ENCODE measurements at places on chromosomes 4 and X. TPM values are rescaled to one million over a fixed set of nuclear protein-coding genes. Genes with fewer than 3 reads are reported as not detected.

DNA sequence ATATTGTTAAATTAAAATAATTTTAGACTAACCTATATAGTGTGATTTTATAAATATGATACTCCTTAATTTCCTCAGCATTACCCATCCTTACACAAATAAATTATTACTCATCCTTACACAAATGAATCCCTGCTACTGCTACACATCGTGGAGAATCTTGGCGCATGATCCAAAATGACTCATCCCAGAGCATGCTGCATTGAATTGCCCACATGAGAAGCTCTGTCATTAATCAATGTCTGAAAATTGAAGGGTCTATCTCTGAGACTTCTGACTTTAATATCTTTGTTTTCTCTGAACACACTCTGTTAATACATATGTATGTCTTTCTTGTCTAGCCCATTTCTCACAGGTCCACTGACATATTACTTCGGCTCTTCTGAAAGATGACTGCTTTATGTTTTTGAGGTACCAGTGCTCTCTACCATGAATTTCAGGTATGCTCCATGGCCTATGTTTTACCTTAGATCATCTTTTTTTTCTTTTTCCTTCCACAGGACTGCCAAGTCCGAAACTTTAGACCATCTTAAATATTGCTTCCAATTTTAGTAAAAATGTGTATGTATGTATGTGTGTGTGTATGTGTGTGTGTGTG is 15.7 kb upstream of the DUSP21 start:
- H3K27me3 ChIP-seq: no peaks in the 10 kb centered on the region
- no peaks in the 10 kb centered on the region for H3K36me3 ChIP-seq
- H3K27ac ChIP-seq: no peak overlapping the region
- DNase-seq: no peak

DNA sequence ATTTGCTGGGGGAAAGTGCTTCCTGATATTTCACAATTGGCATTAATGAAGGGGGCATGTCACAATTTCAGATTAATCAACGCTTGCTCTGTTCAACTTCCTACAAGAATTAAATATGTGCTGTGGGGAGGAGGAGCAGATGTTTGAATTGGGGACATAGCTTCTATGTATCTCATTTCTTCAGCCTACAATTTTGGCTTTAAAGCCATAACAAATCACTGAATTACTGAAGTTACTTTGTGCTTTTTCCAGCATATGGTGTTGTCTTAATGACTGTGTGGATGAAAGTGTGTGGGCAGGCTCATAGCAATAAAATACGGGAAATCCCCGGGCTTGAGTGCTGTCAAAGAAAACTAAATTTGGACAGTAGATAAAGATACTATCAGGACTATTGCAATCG is 813 bp downstream of the TLR7 start:
- no peaks in the 10 kb centered on the region for H3K27me3 ChIP-seq
- no peaks in the 10 kb centered on the region for H3K36me3 ChIP-seq
- DNase-seq: peak; percentile 79

DNA sequence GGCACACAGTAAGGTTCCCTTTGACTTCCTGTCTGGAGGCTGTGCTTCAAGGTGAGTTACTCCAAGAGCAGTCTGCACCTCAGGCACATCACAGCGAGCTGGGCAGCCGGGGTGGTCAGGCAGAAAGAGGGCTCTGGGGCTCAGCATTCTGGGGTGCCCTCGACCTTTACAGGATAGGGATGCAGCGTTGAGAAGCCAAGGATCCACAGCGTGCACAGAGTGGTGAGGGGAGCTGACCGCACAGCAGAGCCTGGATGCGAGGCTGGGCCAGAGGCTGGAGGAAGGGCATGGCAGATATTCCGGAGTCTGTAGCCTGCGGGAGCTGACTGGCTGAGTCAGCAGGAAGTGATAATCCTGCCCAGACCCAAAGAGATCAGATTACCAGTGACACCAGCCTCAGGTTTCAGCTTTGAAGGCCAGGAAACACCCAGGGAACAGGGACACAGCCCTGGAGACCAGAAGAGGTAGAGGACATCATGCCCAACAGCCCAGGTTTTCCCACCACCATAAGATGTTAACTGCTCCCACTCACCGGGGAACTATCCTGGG is 38.4 kb upstream of the PDLIM3 start:
- no peak overlapping the region for H3K4me3 ChIP-seq
- H3K4me1 ChIP-seq: peaks cover 4% of the 10 kb centered on the region
- no peaks in the 10 kb centered on the region for H3K36me3 ChIP-seq
- H3K27me3 ChIP-seq: no peaks in the 10 kb centered on the region
- H3K27ac ChIP-seq: no peak overlapping the region

RIBC1 gene
- 6.0 TPM for polyA plus RNA-seq

DNA sequence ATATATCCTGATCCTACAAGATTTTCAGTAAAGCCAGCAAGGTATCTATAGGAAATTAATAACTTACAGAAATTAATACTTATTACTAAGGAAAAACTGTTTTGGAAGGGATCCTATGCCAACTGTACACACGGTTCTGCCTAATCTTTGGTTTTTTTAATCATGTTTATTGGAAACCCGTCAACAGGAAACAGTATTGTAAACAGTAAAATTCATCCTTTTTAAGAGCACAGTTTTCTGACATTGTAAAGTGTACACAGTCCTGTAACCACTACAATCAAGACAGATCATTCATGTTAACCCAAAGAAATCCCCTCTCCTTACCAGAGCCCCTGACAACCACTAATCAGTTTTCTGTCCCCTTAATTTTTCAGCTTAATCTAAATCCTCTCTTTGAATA is 9.9 kb downstream of the ABCG2 start:
- H3K4me1 ChIP-seq: no peaks in the 10 kb centered on the region
- DNase-seq: peak; percentile 42
- H3K27ac ChIP-seq: no peak overlapping the region
- no peak overlapping the region for H3K4me3 ChIP-seq
- peaks cover 4% of the 10 kb centered on the region for H3K36me3 ChIP-seq

KDM6A gene
- 7.6 TPM for polyA plus RNA-seq

GRCh38 chr4:97593248-97593647 is 550.0 kb downstream of the STPG2 start:
- no peaks in the 10 kb centered on the region for H3K27me3 ChIP-seq
- H3K4me3 ChIP-seq: no peak overlapping the region
- no peak overlapping the region for H3K27ac ChIP-seq

Data from lung (tissue), 17 donors.